ENCODE measurements at places on chromosomes 12 and 14. TPM values are rescaled to one million over a fixed set of nuclear protein-coding genes. Genes with fewer than 3 reads are reported as not detected.

SPATS2 gene
- 8.5 TPM for total RNA-seq

RHOJ gene
- not detected for total RNA-seq

CMTM5 gene
- total RNA-seq, result not detected

PLEKHA5 gene
- 2.4 TPM for total RNA-seq

CLEC2A gene
- total RNA-seq, result not detected

ATP2B1 gene
- 22.1 TPM for total RNA-seq

KRT71 gene
- total RNA-seq, result not detected

SLC6A12 gene
- not detected for total RNA-seq

TAS2R42 gene
- not detected for total RNA-seq

LAG3 gene
- 4.0 TPM for total RNA-seq

Measured in activated naive CD4-positive, alpha-beta T cell treated with anti-CD3 and anti-CD28 coated beads, Interleukin-2, amount 10 ng/mL, durations not matched to agents 5 hours and 36 hours (primary cell).